CD4-positive, alpha-beta T cell treated with Interleukin-12 subunit alpha and Interleukin-12 subunit beta, for 1 hour (primary cell): ENCODE measurements at places on chromosomes 12 and 14.

GRCh38 chr12:29245246-29245645 is 96.2 kb downstream of the FAR2 start:
- DNase-seq = no peak

GRCh38 chr14:98140862-98141530 is 1131.0 kb downstream of the BCL11B start:
- DNase-seq = no peak

- DNase-seq = no peak
Measured at GRCh38 chr14:51789596-51789995, 70.8 kb upstream of the GNG2 start.

- DNase-seq = no peak
Measured at GRCh38 chr12:83474369-83474768, 787.7 kb downstream of the TMTC2 start.

DNA sequence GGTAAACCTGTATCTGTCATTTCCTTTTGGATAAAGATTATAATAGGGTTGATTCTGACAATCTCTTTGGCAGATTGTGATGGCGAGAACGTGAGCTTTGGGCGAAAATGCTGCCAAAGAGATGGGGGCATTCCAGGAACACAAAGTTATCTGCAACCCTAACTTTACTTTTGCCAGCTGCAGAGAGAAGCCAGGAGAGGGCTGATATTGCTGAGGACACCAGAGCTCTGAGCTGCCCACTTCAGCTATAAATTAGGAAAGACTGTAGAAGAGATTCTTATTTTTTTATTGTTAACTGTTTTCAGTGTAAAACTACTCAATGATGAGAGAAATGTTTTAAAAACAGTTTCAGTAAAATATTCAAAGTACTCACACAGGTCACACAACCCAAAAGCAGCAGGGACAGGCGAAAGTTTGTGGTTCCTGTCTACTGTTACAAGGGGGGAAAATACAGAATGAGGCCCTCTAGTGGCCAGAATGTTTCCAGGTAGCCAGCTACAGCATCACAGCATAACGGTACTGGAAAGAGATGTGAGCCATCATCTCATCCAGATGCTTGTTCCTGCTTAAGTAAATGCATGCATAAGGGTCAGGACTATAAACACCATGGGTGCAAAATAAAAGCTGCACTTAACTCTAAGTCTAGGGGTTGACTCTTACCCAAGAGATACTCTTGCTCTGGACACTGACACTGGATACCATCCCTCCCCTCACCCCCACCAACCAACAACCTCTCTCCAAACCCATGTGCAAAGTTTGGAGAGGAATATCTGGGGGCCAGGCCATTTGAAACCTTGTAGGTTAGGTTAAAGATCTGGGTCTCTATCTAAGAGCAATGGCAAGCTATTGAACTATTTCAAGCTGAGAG is 498.4 kb downstream of the RMST start:
- peak; percentile 12 for DNase-seq
